MCF 10A (cell line): ENCODE measurements at places on chromosomes 3 and 15. TPM values are rescaled to one million over a fixed set of nuclear protein-coding genes. Genes with fewer than 3 reads are reported as not detected.

DNA sequence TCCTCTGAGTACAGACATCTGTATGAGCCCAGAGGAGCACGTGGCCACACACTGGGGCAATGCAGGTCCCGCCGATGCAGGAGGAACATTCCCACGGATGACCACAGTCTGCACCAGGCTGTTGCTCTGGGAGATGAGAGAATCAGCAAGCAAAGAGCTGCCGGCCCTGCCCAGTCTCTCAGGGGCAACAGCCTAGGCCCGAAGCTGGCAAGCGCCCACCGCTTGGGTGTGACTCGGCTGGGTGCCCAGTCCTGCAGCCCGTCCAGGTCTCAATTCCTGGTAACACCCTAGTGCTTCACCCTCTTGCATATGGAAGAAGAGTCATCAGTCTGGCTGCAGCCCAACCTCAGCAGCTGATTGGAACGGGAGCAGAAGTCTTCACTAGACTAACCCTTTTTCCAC, 153.7 kb upstream of the HES1 start:
- H3K27me3 ChIP-seq, result peaks cover 7% of the 10 kb centered on the region
- H3K27ac ChIP-seq, result peak overlapping the region; percentile 63
- no peak overlapping the region for H3K4me3 ChIP-seq
- peaks cover 38% of the 10 kb centered on the region for H3K4me1 ChIP-seq

- H3K36me3 ChIP-seq, result no peaks in the 10 kb centered on the region
- no peak overlapping the region for H3K27ac ChIP-seq
- no peaks in the 10 kb centered on the region for H3K4me1 ChIP-seq
- H3K27me3 ChIP-seq, result no peaks in the 10 kb centered on the region
- no peak overlapping the region for H3K4me3 ChIP-seq
Observed at GRCh38 chr15:20346082-20346805, 195.4 kb downstream of the GOLGA6L6 start.

DNA sequence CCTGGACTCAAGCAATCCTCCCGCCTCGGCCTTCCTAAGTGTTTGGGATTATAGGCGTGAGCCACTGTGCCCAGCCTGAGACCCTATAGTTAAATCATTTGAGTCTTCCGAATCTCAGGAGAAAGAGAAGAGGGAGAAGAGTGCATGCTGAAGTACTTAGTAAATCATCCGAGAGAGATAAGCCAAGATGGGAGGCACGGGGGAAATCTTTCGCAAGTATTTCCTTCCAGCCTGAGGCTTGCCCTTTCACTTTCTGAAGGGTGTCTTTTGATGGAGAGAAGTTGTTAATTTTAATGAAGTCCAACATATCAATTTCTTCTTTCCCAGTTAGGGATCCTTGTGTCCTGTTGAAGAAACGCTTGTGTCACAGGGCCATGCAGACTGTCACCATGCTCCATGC, 97.1 kb upstream of the SLC6A6 start:
- DNase-seq, result no peak
- peaks cover 5% of the 10 kb centered on the region for H3K4me1 ChIP-seq
- peaks cover 65% of the 10 kb centered on the region for H3K27me3 ChIP-seq
- no peak overlapping the region for H3K27ac ChIP-seq
- H3K36me3 ChIP-seq, result no peaks in the 10 kb centered on the region

Gene TRIM42
- not detected in 2 replicates for total RNA-seq

Gene LNP1
- total RNA-seq, result 1.2 and 1.7 TPM in 2 replicates

DNA sequence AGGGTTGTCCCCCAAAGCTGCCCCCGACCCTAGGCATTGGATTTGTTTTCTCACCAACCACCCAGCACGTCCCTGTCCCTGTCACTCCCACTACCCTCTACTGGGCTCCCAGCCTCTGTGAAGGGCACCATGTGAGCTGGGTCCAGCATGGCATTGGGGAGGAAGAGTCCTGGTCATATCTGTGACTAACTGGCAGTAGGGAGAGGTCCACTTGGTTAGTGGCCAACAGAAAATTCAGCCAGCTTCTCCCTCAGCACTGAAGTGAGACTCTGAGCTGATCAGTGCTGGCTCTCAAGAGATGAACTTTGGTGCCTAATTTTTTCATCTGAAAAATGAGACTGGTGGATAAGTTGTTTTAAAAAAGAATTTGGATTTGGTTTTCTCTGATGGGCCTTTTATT, 11.3 kb upstream of the KIF23 start:
- no peak overlapping the region for H3K27ac ChIP-seq
- peaks cover 10% of the 10 kb centered on the region for H3K4me1 ChIP-seq
- DNase-seq, result no peak
- peaks cover 10% of the 10 kb centered on the region for H3K36me3 ChIP-seq
- no peak overlapping the region for H3K4me3 ChIP-seq
- H3K27me3 ChIP-seq, result no peaks in the 10 kb centered on the region

DNA sequence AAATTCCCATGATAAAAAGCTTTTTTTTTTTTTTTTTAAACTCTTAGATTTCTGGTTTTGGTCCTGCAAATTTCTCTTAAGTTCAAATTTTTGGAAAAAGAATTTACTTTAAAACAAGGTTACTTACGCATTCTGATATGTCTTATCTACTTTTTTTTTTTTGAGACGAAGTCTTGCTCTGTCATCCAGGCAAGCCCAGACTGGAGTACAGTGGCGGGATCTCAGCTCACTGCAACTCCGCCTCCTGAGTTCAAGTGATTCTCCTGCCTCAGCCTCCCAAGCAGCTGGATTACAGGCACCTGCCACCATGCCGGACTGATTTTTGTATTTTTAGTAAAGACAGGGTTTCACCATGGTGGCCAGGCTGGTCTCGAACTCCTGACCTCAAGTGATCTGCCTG, 83.2 kb downstream of the RASA2 start:
- DNase-seq, result no peak
- no peak overlapping the region for H3K27ac ChIP-seq
- H3K27me3 ChIP-seq, result no peaks in the 10 kb centered on the region
- H3K36me3 ChIP-seq, result peaks cover 18% of the 10 kb centered on the region
- no peak overlapping the region for H3K4me3 ChIP-seq

- H3K27ac ChIP-seq, result no peak overlapping the region
- no peaks in the 10 kb centered on the region for H3K36me3 ChIP-seq
- H3K4me1 ChIP-seq, result no peaks in the 10 kb centered on the region
- H3K4me3 ChIP-seq, result no peak overlapping the region
Observed at GRCh38 chr3:45858809-45859543, 17.1 kb upstream of the LZTFL1 start.

GRCh38 chr3:38375072-38375471, 28.5 kb downstream of the XYLB start:
- H3K27ac ChIP-seq, result no peak overlapping the region
- no peaks in the 10 kb centered on the region for H3K4me1 ChIP-seq
- H3K36me3 ChIP-seq, result peaks cover 42% of the 10 kb centered on the region
- DNase-seq, result no peak
- H3K27me3 ChIP-seq, result no peaks in the 10 kb centered on the region

DNA sequence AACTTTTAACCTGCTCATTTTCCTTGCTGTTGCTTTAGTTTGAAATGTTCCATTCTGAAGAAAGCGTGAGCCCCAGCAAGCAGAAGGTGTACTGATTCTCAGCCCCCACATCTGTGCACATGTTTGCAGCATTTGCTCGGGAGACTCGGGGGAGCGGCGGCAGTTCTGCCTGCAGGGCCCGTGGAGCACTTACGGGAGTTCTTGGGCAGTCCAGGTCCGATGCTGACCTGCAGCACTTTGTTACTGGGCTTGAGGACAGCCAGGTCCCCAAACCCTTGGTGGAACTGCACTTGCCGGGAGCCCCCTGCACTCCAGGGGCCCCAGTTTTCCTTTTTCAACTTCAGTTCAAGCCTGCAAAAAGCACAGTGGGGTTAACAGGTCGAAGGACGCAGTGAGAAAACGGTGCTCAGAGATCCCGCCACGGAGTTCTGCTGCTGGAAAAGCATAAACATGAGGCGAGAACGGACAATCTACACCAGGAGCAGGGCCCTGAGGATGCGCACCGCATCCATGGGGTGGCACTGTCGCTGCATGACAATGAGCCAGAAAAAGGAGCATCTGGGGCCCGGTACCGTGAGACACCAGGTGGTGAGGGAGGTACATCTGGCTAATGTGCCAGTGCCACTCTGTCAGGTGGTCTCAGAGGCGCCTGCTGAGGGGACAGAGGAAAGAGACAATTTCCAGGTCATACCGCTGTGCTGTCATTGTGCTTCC, 45.6 kb upstream of the LDHAL6B start:
- DNase-seq, result peak; percentile 46
- peaks cover 26% of the 10 kb centered on the region for H3K36me3 ChIP-seq
- no peak overlapping the region for H3K4me3 ChIP-seq
- peak overlapping the region; percentile 46 for H3K27ac ChIP-seq

DNA sequence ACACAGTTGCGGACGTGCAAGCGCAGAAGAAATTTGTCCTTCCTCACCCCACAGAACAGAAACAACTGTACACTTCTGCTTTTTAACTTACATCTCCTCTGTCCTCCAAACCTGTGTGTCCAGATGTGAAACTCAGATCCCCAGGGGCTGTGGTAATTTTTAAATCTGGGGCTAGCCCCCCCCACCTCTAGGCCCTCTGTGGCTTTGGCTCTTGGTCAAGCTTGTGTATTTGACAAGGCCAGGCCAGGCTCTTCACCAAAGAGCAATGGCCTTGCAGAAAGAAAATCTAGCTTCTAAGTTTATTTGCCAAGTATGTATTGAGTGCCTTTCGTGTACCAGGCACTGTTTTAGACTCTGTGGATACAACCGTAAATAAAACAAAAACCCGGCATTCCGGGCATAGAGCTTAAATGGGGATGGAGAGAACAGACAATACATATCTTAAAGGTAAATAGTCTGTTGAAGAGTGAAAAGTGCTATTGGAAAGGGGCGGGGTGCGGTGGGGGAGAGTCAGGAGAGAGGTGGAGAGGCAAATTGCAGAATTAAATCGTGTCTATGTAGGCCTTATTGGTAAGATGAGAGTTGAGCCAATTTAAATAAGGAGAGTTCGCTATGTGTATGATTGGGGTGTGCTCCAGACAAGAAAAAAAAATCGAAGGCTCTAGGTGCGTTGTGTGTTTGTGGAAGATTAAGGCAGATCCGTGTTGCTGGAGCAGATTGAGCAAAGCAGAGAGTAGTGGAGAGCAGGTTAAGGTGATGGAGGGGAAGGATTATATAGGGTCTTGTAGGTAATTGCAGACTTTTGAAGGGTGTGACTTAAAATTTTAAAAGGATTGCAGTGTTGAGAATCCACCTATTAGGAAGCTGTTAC, 781 bp upstream of the DPH6 start:
- H3K27ac ChIP-seq, result peak overlapping the region; percentile 98
- peaks cover 12% of the 10 kb centered on the region for H3K36me3 ChIP-seq
- no peaks in the 10 kb centered on the region for H3K27me3 ChIP-seq
- H3K4me1 ChIP-seq, result peaks cover 17% of the 10 kb centered on the region
- peak overlapping the region; percentile 88 for H3K4me3 ChIP-seq

DNA sequence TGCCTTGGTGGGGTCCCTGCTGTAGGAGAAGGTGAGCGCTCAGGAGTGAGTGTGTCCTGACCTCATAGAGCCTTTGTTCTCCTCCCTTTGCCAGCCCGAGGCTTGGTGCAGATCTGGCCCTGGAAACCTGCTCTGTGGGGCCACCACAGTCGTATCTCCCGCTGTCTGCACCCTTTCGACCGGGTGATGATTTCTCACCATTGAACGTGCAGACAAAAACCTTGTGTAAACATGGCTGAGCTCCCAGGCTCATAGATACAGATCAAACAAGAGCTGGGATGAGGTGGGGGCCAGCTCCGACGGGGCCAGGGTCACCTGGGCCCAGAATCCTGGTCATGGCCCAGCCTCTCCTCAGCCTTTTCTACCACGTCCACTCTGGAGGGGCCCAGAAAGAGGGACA, 34.6 kb upstream of the ESYT3 start:
- no peak overlapping the region for H3K27ac ChIP-seq
- no peaks in the 10 kb centered on the region for H3K36me3 ChIP-seq
- no peaks in the 10 kb centered on the region for H3K4me1 ChIP-seq
- DNase-seq, result no peak
- H3K27me3 ChIP-seq, result no peaks in the 10 kb centered on the region

- H3K27ac ChIP-seq, result peak overlapping the region; percentile 12
- DNase-seq, result no peak
- H3K27me3 ChIP-seq, result no peaks in the 10 kb centered on the region
- no peak overlapping the region for H3K4me3 ChIP-seq
Observed at GRCh38 chr3:98565237-98565643, 28.2 kb downstream of the CPOX start.

Gene BBX
- total RNA-seq, result 73.2 and 77.2 TPM in 2 replicates

GRCh38 chr3:181712226-181712552, 464 bp downstream of the SOX2 start:
- DNase-seq, result no peak
- H3K27me3 ChIP-seq, result no peaks in the 10 kb centered on the region
- H3K4me1 ChIP-seq, result peaks cover 8% of the 10 kb centered on the region
- H3K36me3 ChIP-seq, result no peaks in the 10 kb centered on the region
- H3K27ac ChIP-seq, result no peak overlapping the region
- H3K4me3 ChIP-seq, result no peak overlapping the region

DNA sequence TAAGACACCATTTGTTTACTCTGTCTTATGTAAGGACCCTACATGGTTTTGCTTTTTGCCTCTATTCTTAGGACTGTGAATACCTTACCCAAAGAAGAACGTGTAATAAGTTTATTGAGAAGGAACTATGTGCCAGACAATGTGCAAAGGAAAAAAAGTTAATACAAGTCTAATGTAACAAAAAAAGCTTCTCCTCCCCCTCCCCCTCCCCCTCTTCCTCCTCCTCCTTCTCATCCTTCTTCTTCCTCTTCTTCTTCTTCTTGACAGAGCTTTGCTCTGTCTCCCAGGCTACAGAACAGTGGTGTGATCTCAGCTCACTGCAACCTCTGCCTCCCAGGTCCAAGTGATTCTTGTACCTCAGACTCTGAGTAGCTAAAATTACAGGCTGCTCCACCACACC, 50.9 kb upstream of the MITF start:
- H3K4me1 ChIP-seq, result peaks cover 6% of the 10 kb centered on the region
- H3K36me3 ChIP-seq, result no peaks in the 10 kb centered on the region
- no peak overlapping the region for H3K27ac ChIP-seq
- DNase-seq, result no peak
- H3K4me3 ChIP-seq, result no peak overlapping the region

GRCh38 chr15:91537856-91538255, 315.7 kb upstream of the SLCO3A1 start:
- no peaks in the 10 kb centered on the region for H3K27me3 ChIP-seq
- H3K27ac ChIP-seq, result no peak overlapping the region
- no peak overlapping the region for H3K4me3 ChIP-seq

- DNase-seq, result no peak
- no peaks in the 10 kb centered on the region for H3K4me1 ChIP-seq
- H3K36me3 ChIP-seq, result no peaks in the 10 kb centered on the region
- peaks cover 50% of the 10 kb centered on the region for H3K27me3 ChIP-seq
- no peak overlapping the region for H3K4me3 ChIP-seq
Observed at GRCh38 chr15:61157933-61158332, 71.2 kb downstream of the RORA start.

Gene C15orf39
- 13.3 and 17.2 TPM in 2 replicates for total RNA-seq

Gene TM4SF18
- not detected in 2 replicates for total RNA-seq

Gene ZBTB38
- total RNA-seq, result 168 and 186 TPM in 2 replicates

DNA sequence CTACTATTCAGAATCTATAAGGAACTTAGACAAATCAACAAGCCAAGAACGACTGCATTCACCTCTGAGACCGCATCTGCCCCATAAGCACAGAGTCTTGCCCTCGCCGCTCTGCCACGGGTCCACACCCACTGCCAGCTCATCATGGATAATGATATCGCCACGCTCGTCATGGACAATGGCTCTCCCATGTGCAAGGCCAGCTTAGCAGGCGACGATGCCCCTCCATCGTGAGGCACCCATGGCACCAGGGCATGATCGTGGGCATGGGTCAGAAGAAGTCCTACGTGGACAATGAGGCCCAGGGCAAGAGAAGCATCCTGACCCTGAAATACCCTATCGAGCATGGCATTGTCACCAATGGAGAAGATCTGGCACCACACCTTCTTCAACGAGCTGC, 92.1 kb upstream of the FXR1 start:
- no peaks in the 10 kb centered on the region for H3K4me1 ChIP-seq
- no peak overlapping the region for H3K27ac ChIP-seq
- no peaks in the 10 kb centered on the region for H3K27me3 ChIP-seq
- H3K4me3 ChIP-seq, result no peak overlapping the region

Gene CACNA2D3
- total RNA-seq, result 1.5 and 2.3 TPM in 2 replicates
